Activated gamma-delta T cell (primary cell): ENCODE measurements at places on chromosomes 16 and 17.

DNA sequence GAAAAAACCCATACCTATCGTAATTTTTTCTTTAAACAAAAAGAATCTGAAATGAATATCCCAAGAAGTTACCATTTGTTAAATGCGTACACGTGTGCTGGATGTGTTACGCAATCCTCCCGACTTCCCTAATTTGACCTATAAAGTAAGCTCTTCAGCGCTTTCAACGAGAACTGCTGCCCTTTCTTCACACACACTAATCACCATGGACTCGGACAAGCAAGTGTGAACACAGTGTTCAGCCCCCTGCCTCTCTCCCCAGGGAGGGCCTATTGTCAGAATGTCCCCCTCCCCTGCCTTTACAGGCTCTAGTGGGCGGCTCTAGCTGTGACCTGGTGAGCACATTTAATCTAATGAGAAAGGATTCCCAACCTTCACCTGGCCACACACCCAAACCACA lies 216.1 kb downstream of the CEP112 start:
- DNase-seq, result no peak

DNA sequence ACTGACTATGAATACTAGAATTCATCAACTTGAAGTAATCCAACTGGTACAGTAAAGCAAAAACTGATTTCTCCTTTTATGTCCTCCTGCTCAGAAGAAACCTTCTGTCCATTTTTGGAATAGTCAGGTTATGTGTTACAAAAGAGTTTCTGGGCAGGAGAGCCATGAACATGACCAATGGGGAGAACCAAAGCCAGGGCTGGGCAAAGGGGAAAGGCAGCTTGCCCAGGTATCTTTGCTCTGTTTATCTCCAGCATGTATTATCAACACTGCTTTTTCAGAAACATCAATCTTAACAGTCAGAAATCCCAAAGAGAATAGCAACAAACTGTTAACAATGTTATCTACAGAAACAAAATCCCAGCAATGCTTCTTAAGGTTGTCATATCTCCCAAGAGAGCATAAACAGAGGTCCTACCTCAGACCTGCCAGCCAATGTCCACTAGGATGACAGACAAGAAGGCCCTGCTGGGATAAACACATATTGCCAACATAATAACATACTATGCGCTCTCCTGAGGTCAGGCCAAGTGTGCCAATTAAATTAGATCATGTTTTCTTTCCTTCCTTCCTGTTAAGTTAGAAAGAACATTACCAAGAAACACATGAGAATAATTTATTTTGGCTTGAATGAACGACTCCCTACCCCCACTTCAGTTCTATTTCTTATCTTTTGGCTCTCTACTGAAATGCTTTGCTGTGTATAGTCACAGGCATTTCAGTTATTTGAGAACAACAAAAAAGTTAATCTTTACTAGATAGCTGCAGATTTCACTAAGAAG lies 28.0 kb downstream of the BLMH start:
- no peak for DNase-seq

- DNase-seq, result no peak
These were observed 792 bp downstream of the SECTM1 start for GRCh38 chr17:82332669-82333278.

GRCh38 chr17:38430316-38430715 lies 2.1 kb downstream of the ARHGAP23 start:
- no peak for DNase-seq

DNA sequence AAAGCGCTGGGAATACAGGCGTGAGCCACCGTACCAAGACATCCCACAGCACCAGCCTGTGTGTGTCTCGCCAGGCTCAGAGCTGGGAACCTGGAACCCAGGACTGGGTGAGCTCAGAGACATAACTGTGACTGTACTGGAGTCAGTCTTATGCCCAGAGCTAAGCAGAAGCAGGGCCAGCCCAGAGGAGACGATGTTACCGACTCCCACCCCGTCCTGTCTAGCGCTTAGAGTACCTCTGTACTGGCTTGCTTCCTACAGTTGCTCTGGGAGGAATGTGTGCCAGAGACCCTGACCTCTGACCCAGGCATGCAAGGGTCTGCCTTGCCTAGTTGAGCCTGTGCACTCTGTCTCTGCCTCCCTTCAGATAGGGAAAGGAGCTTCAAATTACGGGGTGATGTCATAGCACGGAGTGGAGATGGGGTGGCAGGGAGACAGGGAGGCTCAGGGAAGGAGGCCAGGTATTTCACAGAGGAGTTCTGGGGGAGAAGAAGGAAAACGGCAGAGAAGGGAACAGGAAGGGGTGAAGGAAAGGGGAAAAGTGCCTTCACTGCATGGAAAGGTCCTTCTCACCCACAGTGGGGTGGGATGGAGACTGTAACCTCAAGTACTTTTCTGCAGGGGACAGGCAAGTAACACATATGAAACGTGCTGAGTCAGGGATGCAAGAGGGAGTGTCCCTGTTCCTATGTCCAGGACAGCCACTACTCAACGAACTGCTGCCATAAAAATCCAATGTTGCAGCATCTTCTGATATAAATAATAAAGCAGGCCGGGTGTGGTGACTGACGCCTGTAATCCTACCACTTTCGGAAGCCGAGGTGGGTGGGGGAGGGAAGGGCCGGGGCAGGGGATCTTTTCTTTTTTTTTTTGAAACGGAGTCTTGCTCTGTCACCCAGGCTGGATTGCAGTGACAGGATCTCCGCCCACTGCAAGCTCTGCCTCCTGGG lies 5.8 kb upstream of the ARMC5 start:
- DNase-seq, result no peak

- DNase-seq, result no peak
These were observed 218.7 kb downstream of the CEP112 start for GRCh38 chr17:65973237-65973636.

- DNase-seq, result no peak
These were observed 1.5 kb downstream of the LRRC3C start for GRCh38 chr17:39928858-39929645.

GRCh38 chr17:8391711-8392110 lies 5.9 kb downstream of the RNF222 start:
- DNase-seq, result no peak

GRCh38 chr17:45333702-45334092 lies 16.9 kb upstream of the MAP3K14 start:
- no peak for DNase-seq

- no peak for DNase-seq
These were observed 50.2 kb downstream of the WSB1 start for GRCh38 chr17:27343977-27344607.

DNA sequence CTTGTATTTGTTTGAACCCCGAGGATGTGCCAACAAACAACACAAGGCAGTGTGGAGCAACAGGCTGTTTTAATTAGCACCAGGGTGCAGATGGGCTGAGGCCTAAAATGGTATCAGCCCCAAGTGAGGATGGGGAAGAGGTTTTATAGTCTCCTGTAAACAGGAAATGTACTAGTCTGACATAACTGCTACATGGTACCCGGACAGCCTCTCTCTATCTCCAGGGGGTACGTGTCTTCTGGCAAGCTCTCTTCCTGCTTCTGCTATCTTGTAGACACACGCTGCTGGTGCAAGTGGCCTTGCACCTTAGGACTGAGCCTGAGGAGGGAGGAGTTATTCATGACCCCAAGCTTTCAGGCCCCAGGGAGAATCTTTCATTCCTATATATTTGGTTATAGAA lies 2451.0 kb downstream of the TP53TG3F start:
- DNase-seq, result no peak

- DNase-seq, result no peak
These were observed 14.9 kb downstream of the CEP131 start for GRCh38 chr17:81207610-81208581.

GRCh38 chr17:16352303-16352666 lies 984 bp downstream of the CENPV start:
- DNase-seq, result no peak

DNA sequence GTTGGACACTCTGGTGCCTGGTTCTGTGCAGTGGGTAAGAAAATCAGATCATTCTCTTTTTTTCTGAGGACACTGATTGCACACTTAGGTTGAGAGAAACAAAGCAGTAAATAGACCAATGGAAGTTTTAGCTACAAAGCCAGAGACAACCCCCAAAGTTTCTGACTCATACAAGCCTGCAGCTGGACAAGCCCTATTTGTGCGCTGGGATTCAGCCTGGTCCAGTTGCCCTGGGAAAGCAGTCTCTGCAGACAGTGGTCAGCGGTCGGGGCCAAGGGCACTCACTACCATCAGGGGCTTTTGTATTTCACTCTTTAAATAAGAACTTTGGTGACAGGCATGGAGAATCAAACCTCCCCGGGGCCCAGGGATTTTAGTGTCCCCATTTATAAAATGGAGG lies 6.0 kb upstream of the RHBDL3 start:
- DNase-seq, result no peak

- no peak for DNase-seq
These were observed 22.3 kb upstream of the ZNHIT3 start for GRCh38 chr17:36463916-36464764.

DNA sequence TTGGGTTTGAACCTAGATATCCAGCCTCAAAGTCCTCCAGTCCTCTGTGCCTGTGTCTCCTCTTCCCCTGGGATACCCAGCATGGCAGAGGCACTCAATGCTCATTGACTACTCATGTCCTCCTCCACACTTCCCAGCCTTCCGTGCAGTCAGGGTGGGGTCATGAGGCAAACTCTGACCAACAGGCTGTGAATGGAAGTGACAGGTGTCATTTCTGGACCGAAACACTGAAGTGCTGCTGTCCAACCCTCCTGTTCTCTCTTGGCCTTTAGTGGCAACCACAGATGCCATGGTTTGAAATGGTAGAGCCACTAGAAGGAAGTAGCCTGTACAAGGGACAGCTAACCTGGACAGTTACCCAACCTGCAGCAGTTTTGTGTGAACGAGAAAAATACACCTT lies 46.7 kb upstream of the MAP3K14 start:
- DNase-seq, result no peak

DNA sequence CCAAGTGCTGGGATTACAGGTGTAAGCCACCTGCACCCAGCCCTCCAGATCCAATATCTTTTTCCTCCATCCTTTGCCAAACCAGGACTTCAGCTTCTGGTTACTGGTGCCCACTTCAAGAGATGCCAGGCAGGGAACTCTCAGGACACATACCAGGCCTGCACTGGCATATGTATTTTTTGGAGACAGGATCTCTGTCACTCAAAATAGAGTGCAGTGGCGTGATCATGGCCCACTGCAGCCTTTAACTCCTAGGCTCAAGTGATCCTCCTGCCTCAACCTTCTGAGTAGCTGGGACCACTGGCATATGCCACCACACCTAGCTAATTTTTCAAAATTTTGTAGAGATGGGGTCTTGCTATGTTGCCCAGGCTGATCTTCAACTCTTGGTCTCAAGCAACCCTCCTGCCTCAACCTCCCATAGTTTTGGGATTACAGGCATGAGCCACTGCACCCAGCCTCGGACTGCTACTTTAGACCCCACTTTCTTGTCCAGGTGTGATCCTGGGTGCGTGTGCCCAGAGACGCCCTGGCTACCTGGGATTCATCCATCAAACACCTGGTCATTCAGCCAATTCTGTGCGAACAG lies 55.8 kb downstream of the BMERB1 start:
- no peak for DNase-seq

DNA sequence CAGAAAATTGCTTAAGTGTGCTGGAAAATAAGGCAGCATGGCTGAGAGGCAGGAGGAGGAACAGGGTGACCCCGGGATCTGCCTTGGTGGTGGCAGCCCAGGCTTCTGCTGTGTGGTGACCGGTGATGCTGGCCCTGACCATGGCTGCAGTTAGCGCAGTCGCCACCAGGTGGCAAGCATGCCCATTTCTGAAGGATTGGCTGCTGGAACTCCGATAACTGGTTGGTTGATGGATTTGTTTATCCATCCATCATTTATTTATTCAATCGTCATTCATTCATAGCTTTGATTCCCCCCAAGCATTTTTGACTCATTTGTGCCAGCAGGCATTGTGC lies 29.1 kb upstream of the ITGA3 start:
- DNase-seq, result peak; percentile 36

GRCh38 chr17:82970067-82970466 lies 109.3 kb upstream of the METRNL start:
- no peak for DNase-seq

- DNase-seq, result no peak
These were observed 4.4 kb downstream of the NSMCE1 start for GRCh38 chr16:27264151-27264550.

- DNase-seq, result no peak
These were observed 2.3 kb downstream of the PITPNA start for GRCh38 chr17:1560101-1560857.

- no peak for DNase-seq
These were observed 5.7 kb upstream of the C1QTNF8 start for GRCh38 chr16:1101573-1102332.

GRCh38 chr16:56341656-56342399 lies 83.5 kb downstream of the AMFR start:
- DNase-seq, result no peak

- no peak for DNase-seq
These were observed 28.9 kb upstream of the FOXK2 start for GRCh38 chr17:82490512-82491195.

GRCh38 chr17:65472666-65473309 lies 88.7 kb downstream of the AXIN2 start:
- DNase-seq, result no peak

DNA sequence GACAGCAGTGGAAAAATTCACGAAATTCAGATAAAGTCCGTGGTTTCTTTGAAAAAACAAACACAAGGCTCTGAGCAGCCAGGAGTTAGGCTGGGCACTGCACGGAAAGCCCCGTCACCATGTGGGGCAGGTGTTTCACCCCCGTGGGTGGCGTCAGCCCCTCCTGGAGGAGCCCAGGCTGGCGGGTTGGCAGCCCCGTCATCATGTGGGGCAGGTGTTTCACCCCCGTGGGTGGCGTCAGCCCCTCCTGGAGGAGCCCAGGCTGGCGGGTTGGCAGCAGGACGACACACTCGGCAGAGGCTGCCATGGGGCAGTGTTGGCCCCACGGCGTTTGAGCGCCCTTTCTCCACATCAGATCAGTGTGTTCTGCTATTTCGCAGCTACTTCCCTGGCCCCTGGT lies 38.1 kb downstream of the ACSF3 start:
- DNase-seq, result no peak

- DNase-seq, result no peak
These were observed 107.7 kb downstream of the SEC14L1 start for GRCh38 chr17:77248216-77249114.

DNA sequence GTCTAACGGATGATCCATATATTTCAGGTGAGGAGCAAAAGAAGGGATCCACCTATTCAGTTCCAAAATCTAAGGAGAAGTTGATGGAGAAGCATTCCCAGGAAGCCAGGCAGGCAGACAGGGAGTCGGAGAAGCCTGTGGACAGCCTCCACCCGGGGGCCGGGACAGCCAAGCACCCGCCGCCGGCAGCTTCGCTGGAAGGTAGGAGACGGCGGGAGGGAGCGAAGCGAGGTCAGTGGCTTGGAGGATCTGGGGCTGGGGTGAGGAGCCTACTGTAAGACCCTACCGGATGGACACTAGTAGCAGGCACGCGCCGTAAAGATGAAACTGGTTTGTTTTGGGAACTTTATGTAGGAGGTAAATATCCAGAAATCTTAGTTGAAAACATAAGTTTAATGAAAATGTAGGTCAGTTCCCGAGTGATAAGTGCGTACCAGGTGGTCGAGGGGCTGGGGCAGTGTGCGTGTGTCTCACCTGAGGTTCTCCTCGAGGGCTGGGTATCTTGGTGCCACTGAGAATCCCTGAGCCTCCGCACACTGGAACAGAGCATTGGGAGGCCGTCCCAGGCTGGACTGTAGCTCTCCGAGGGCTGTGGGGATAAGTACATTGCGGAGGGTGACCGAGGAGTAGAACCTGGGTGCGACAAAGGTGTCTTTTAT lies 714 bp downstream of the SPATA33 start:
- no peak for DNase-seq

GRCh38 chr17:50483266-50483665 lies 4.6 kb downstream of the RSAD1 start:
- DNase-seq, result no peak
